CD4-positive, alpha-beta memory T cell (primary cell): ENCODE measurements at places on chromosomes 4 and X. TPM values are rescaled to one million over a fixed set of nuclear protein-coding genes. Genes with fewer than 3 reads are reported as not detected.

DNA sequence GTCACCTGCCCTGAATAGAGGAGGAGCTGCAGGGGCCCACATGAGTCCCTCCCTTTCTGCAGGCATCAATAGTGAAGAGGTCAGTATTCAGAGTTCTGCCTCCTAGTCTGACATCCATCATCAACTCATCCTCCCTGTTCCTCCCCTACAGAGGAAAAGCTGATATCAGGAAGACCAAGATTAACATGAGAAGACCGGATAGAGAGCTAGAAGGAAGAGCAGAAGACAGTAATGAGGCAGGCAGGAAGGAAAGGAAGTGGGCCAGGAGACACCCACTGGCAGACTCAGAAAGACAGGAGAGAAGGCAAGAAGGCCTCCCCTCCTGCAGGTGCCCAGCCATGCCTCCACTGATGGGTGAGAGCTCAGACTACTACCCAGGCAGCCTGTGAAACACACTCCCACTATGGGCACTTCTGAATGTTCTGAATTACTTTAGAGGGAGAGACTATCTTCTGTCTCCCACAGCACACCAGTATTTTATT lies 74.6 kb downstream of the CC2D2A start:
- no peak for DNase-seq

The PCSK1N gene
- polyA plus RNA-seq: 15.3 TPM

- DNase-seq: no peak
Observed at GRCh38 chr4:52106660-52107059, 55.6 kb downstream of the SPATA18 start.

- DNase-seq: no peak
Observed at GRCh38 chr4:182276210-182277109, 33.3 kb downstream of the TENM3 start.

DNA sequence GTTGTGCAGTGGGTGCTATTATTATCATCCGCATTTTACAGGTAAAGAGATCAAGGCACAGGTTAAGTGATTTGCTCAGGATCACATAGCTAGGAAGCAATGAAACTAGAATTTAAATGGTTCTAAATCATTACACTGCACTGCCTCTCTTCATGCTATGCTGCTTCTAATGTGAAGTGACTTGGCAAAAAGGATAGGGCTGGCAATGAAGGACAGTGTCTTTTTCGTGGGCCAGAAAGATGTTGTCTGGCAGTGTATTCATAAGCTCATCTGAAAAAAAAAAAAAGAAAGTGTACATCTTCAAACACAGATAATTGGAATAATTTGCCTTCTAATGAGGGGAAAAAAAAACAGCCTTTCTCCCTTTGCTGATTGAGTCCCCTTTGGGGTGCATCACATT lies 132.2 kb upstream of the FUNDC1 start:
- no peak for DNase-seq

GRCh38 chrX:13179586-13179985 lies 135.2 kb upstream of the FAM9C start:
- DNase-seq: no peak
